ENCODE measurements at places on chromosomes 11 and 22.

- no peak for DNase-seq
Measured at GRCh38 chr22:45246060-45246985, 5.6 kb upstream of the KIAA0930 start.

- no peak for DNase-seq
Measured at GRCh38 chr22:41471568-41471967, 2.7 kb downstream of the ACO2 start.

DNA sequence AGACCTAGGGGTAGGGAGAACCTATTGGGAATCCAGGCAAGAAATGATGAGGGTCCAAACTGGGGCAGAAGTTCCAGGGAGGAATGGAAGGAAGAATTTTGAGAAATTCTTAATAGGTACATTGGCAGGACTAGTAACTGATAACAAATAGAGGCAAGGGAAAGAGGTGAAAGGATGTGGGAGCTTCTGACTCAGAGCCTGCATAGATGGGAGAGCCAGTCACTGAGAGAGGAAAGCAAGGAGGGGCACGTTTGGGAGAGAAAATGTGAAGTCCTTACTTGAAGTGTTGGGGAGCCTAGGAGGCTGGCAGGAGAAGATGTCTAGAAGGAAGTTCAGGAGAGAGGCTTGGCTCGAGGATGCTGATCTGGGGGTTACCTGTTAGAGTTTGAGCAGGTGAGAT lies 104.6 kb upstream of the NCAM1 start:
- no peak for DNase-seq

DNA sequence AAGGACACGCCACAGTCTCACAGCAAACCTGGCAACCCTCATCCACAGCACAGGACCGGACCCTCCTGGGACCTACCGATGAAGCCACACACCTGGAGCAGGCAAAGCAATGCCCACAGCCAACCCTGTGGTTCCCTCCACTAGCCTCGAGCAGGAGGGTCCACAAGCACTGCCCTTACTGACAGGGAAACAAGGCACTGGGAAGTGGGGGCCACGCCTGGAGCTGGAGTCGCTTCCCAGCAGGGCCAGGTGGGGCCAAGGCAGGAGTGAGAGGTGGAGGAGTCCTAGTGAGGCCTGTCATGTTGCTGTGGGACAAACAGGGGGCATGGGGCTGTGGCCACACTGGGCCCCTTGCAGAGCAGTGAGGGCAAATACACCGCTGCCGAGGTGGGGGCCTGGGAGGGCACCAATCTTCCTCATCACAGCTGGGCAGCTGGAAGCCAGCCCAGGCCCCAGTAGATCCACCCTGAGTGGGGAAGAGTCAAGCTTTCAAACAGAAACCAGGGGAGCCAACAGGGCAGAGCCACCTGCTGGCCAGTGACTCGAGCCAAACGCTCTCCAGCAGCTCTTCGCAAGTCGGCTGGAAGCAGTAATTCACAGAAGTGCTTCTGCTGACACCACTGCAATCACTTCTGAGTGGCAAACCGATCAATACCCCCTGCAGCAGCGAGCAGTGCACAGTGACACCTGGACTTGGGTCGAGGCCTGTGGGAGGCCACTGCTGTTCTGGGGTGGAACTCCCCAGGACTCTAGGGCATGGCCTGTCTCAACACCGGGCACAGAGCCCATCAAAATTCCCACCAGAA lies 13.7 kb downstream of the SULT4A1 start:
- no peak for DNase-seq

Measured in activated CD8-positive, alpha-beta memory T cell treated with anti-CD3 and anti-CD28 coated beads for 4 hours (primary cell).